CD4-positive, alpha-beta T cell treated with Interleukin-17A for 1 hour (primary cell): ENCODE measurements at places on chromosomes 4 and X.

GRCh38 chr4:53507671-53508286 lies 83.5 kb downstream of the LNX1 start:
- DNase-seq = no peak

DNA sequence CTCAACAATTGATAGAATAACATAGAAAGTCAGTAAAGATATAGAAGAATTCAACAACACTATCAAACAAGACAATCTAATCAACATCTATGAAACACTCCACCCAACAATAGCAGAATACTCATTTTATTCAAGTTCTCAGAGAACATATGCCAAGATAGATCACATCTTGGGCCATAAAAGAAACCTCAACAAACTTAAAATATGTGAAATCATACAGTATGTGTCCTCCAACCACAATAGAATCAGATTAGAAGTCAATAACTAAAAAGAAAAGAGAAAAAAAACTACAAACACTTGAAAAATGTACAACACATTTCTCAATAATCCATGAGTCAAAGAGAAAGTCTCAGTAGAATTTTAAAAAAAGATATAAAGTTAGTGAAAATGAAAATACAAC lies 78.6 kb upstream of the LDB2 start:
- no peak for DNase-seq

DNA sequence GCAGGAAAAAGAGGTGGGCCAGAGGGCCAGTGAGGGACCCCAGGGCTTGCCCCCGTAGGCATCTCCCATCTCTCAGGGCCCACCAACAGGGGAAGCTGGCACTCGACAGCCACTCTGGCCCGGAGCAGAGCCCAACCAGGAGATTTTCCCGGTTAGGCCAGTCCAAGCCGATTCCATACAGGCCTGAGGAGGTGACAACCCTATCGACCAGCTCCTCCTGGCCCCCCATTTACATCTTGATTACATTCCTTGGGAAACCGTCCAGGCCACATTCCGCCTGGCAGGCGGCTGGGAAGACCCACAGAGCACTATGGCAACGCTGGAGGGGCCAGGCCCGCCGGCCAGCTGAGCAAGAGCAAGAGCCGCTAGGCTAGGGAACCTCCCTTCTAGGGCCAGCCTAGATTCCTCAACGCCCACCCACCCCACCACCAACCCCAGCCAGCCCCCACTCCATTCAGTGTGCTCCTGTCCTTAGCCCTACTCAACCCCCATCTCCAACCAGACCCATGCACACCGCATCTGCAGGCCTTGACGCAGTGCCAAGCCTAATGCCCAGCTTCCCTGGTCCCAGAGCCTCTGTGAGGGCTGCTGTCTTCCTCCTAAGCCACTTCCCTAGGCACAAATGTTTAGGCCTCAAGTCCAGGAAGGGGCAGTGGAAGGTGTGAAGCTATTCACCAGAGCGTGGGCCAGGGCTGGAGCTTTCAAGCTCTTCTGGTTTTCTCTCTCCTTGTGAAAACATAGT lies 161.2 kb downstream of the EFNB1 start:
- DNase-seq = no peak

DNA sequence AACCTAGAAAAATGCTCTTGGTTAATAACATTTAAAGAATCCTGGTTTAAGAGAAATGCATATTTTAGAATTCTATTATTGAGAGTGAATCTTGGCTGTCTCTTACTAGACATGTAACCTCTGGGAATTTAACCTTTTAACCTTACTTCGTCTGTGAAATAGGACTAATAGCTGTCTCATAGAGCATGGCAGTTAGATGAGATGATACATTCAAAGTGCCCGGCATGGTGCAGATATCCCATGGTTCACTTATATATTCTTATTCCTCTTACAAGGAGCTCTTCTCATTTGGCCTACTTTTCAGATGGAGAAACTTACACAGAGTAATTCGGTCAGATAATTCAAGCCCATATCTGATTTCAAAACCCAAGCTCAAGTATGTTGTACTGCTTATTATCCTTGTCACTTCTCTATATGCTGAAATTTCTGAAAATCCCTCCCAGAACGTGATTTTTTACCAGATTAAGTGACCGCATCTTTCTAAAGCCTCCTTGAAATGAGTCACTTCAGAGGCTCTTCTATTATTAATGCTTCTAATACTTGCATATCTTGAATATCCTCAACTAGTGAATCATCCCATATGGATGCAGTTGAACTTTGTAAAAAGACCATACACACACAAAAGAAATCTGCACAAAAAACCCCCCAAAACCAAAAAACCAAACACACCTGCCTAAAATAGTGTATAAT lies 4.9 kb downstream of the CDKN2AIP start:
- DNase-seq = no peak

DNA sequence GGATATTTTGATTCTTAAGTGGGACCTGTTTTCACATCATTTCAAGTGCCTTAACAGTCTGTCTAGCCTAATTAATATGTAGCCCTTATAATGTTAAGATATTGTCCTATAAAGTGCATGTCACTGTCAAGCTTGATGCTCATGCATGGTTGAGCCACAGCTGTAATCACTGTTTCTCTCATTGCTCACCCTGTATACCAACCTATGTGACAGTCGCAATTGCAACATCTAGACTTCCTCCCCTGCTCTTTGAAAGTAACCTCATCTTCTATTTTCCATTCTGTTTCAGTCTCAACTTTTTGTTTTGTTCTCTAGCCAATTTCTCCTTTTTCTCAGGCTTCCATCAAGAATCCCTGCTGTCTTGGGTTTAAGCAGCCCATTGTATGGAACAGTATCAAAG lies 24.4 kb upstream of the MSL3 start:
- no peak for DNase-seq

- no peak for DNase-seq
Measured at GRCh38 chr4:85154591-85154990, 188.1 kb upstream of the WDFY3 start.

DNA sequence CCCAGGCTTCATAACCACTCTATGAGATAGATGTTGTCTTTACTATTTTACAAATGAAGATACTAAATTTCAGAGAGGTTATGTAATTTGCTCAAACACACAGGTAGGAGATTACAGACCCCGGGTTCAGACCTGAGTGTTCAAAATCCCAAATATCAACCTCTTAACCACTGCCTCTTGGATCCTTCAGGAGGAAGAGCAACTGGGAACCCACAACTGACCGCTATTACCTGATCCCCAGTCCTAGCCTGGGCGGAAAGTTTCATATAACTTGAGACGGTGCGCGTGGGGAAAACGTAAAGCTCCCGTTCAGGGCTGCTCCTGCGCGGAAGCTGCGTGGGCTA lies 8.9 kb upstream of the PRDM8 start:
- DNase-seq = no peak

DNA sequence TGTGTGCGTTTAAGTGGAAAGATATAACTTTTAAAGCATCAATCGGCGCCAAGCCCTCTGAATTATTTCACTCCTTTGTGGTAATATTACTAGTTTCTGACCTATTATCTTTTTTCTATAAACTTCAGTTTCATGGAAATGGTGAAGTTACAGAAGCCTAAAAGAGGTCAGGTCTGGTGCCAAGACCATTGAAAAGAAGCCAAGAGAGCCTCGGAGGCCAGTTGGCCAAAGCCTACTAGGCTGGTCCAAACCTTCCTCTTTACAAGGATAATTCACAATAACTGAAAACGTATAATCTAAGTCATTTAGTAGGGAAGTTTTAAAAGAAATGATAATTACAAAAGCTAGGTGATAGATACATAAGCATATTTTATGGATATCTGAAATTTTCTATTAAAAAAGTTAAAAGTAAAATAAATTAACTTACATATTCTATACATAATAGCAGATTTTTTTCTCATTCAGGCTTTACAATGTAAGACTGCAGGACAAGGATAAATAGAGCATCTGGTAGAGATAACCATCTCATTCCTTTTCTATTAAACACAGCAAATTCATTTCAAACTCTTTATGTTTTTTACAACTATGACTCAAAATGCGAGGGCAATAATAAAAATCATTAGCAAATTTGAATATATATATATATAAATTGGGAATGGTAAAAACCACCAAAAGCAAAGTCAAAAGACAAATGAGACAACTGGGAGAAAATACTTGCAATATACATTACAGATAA lies 49.2 kb downstream of the WDFY3 start:
- DNase-seq = no peak

- DNase-seq = no peak
Measured at GRCh38 chrX:154607370-154607769, 11.7 kb downstream of the CTAG1B start.

GRCh38 chrX:20711366-20711765 lies 444.7 kb upstream of the RPS6KA3 start:
- no peak for DNase-seq

DNA sequence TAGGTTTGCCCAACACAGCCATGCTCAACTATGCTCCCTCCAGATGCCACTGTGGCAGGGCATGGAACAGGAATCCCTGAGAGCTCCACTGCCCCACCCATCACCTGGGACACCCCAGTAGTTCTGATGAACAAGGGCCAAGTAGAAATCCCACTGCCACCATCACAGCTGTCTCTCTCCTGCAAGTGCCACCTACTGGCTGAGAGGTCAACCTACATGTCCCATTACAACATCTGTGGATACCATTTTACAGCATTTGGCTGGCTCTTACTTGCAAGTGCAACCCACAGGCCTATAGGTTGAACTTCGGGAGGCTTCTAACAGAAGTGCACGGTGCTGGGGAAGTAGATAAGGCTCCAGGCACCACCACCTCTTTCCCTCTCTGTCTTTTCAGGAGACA lies 142.5 kb downstream of the CXXC4 start:
- DNase-seq = no peak

DNA sequence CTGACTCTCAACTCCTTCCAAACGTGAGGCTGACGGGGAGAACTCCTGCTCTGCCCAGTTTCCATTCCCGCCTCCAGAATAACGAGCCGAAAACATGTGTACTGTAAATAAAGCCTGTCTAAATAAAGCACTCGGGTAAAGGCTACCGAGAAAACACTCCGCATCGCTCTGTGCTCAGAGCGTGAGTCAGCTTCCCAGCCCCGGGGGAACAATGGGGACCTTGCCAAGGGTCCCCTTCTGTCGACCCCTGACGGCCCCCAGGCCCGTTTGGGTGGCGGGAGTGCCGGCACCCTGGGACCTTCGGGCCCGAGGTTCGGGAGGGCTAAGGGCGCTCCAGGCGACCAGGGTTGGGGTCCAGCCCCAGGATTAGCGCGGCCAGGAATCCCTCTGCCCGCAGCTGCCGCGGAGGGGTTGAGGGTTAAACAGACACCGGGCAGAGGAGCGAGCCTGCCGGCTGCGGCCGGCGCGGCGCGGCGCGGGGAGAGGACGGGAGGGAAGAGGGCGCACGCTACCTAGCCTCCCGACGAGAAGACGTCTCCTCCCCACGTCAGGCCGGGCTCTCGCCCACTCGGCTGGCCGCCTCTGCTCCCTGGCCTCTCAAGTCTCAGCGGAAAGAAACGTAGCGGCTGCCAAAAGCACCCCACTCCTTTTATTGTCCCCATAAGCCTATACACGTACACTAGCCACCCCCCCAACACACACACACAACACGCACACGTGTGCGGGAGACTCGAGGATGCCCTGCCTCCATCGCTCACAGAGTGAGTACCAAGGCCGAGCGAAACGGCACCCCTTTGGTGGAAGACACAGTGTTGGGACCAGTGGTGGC lies 85.5 kb downstream of the BCOR start:
- DNase-seq = no peak

DNA sequence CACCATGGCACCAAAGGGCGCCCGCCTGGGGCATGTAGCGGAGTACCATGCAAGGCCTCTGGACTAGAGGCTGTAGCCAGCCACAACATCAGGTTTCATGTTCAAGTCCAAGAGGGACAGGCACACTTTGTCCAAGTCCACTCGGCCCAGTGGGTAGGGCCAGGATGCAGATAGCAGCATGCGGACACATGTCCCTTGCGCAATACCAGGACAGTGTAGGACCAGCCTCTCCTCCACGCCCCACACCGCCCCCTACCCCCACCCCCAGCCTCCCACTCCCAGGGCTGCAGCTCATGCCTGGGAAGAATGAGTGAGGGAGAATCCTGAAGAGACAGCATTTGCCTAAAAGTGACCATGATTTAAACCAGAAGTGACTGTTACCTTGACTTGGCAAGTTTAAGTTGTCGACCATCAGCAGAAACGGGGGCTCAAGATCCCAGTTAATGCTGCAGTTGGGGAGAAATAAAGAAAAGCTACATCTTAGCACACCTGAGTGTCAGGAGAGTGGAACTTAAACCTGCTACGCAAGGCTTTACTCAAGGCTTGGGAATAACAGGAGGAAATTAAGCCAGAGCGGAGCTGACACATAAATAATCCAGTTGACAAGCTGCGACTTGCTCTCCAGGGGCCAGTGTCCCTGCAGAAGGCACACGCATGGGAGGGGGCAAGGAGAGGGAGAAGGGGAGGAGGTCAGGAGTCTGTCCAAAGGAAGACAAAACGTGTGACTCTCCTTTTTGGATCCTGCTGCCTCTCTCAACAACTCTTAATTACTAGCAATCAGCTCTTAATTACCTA lies 221.7 kb downstream of the BCOR start:
- no peak for DNase-seq

DNA sequence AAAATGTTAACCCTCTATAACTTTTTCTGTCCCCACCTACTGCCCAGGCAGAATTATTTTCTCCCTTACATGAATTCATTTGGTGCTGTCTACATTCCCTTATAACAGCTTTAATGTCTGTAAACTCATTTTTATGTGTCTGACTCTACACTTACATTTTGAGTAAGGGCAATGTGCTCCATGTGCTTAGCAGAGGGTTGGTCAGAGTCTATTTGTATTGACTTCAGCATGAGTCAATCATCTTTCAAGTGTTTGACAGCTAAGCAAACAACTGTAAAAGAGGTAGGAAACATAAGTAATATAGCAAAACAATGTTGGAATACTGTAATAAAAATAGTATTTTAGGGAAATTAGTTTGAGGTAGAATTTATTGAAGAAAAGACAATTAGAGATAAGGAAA lies 6.3 kb downstream of the IL15 start:
- no peak for DNase-seq

DNA sequence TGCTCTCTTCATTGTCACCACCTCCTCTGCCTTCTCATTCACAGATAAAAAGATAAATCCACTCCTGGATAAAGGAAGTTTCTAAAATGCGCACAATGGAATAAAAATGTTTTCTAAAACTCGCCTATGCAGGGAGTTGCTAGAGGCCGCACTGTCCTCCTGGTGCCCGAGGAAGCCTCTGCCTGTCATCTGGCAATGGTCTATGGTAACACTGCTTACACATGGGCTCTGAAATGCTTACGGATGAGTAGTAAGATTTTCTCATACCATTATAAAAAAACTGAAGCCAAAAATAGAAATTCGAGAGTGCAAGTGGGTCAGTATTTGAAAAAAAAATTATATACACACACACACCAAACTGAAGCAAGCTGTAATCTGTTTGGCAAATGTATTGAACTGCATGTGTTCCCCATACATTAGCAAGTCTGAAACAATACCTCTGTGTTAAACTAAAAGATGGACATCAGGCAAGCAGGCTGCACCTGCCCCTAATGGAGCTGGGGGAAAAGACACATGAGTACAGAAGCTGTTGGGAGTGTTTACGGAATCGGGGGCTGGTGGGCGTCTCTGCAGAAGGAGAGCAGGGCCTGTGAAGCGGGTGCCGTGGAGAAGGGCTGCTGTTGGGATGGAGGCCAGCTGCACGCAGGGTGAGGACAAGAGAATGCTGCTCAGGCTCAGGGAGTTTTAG lies 103.3 kb upstream of the FAT1 start:
- no peak for DNase-seq
